ENCODE measurements at places on chromosomes 11 and 22.

GRCh38 chr22:37887584-37888378 lies 18.3 kb upstream of the MICALL1 start:
- peak; percentile 53 for DNase-seq

- DNase-seq = no peak
These were observed 182.7 kb upstream of the SNX19 start for GRCh38 chr11:131099013-131099412.

GRCh38 chr11:119468511-119468910 lies 45.5 kb upstream of the THY1 start:
- DNase-seq = no peak

GRCh38 chr11:61533401-61533800 lies 24.9 kb downstream of the LRRC10B start:
- DNase-seq = no peak

GRCh38 chr11:47377571-47378009 lies 757 bp downstream of the SPI1 start:
- DNase-seq = no peak

DNA sequence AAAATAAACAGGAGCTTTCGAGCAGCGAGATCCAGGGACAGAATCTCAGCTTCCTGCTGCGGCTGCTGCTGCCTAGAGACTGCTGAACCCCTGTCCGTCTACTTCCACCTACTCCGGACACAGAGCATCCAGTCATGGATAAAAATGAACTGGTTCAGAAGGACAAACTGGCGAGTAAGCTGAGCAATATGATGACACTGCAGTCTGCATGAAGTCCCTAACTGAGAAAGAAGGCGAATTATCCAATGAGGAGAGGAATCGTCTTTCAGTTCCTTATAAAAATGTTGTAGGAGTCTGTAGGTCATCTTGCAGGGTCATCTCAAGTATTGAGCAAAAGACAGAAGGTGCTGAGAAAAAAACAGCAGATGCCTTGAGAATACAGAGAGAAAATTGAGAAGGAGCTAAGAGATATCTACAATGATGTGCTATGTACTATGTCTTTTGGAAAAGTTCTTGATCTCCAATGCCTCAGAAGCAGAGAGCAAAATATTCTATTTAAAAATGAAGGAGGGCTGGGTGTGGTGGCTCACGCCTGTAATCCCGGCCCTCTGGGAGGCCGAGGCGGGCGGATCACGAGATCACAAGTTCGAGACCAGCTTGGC lies 11.1 kb upstream of the MS4A2 start:
- no peak for DNase-seq

GRCh38 chr11:115580927-115581680 lies 76.9 kb upstream of the CADM1 start:
- DNase-seq = peak; percentile 61

DNA sequence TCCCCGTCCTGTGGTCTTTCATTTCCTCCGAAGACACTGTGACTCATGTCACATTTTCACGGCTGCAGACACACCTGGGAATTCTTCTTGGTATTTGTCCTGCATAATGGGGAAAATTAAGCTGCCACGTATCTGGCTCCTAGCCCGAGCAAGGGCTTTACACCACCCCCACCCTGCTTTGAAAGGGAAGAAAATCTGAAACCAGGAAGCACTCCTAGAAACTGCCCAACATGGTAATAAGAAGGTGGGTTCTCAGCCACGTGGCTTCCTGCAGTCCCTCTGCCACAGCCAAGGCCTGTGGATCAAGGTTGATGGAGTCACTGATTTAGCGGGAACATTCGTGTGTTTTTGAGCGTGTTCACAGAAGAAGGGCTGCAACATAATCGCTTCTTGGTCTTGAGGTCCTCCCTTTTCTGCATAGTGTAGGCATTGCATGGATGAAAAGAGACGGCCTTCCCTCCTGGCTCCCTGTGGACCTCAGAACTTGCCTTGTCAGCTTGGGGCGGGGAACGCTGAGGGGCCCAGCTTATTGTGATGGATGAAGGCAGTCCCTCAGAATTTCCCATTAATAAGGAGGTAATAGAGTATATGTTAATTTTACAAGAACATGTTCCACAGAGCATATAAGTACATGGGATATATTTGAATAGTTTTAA lies 292.0 kb downstream of the NTM start:
- no peak for DNase-seq

DNA sequence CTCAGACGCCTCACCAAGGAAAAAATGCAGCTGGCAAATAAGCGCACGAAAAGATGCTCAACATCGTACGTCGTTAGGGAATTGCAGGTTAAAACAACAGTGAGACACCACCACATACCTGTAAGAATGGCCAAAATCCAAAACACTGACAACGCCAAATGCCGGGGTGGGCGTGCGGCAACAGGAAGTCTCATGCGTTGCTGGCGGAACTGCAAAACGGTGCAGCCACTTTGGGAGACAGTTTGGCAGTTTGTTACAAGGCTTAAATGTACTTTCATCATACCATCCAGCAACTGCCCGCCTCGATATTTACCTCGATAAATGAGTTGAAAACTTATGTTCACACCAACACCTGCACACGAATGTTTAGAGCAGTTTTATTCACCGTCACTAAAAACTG lies 7.5 kb upstream of the CTSD start:
- DNase-seq = no peak

- no peak for DNase-seq
These were observed at the start of gene SPTBN2 for GRCh38 chr11:66728693-66729385. SPTBN2 (minus strand) TSS chr11:66729216; CDS start chr11:66721240, 7,976 bp downstream.

DNA sequence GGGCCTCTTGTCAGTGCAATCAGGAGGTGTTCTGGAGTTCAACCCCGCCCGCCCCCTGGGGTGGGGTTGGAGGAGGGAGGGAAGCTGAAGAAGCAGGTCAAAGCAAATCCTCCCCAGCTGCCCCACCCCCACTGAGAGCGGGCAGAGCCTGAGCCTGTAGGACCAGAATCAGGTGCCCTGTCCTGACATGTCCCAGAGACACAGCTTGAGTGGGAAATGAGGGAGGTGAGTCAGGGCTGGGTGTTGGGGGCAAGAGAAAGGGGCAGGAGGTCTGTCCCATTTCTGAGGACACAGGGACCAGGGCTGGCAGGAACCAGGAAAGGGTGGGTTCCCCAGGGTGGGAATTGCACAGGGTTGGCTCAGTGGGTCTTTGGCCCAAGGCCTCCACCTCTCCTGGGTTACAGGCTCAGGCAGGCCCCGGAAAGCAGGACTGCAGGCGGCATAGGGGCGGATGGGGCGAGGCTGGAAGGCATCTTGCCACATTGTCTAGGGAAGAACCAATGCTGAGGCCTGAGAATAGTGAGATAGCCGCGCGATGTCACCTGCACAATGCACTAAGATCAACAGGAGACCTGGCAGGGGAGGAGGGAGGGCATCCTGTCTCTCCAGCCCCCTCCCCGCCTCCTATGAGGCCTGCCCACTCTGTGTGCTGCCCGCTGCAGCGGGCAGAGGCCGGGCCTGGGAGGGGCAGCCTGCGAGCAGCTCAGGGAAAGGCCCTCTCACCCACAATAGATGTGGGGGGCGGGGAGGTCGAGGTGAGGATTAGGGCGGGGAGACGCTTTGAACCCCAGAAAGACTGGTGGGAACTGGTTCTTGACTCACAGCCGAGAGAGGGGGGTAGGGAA lies 32.4 kb downstream of the NECTIN1 start:
- no peak for DNase-seq

GRCh38 chr11:17936790-17937189 lies 76.1 kb downstream of the SERGEF start:
- no peak for DNase-seq

GRCh38 chr11:95584589-95584988 lies 205.0 kb downstream of the FAM76B start:
- no peak for DNase-seq

GRCh38 chr11:32034149-32034548 lies 56.7 kb upstream of the RCN1 start:
- DNase-seq = peak; percentile 55

DNA sequence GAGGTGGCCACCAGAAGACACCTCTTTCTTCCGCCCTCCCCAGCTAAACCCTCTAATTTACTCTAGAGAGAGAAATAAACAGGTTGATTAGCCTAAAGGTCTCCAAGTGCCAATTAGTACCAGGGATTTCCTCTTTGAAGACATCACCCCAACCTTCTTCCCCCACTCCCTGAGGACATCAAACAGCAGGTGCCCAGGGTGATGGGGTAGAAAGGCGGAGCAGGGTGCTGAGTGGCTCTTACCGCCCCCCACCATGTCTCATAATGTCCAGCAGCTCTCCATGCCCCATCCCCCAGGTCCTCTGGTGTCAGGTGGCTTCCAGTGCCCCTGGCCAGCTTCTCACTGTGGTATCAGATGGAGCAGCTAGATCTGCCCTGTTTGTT lies 5.3 kb upstream of the GNAZ start:
- peak; percentile 4 for DNase-seq

DNA sequence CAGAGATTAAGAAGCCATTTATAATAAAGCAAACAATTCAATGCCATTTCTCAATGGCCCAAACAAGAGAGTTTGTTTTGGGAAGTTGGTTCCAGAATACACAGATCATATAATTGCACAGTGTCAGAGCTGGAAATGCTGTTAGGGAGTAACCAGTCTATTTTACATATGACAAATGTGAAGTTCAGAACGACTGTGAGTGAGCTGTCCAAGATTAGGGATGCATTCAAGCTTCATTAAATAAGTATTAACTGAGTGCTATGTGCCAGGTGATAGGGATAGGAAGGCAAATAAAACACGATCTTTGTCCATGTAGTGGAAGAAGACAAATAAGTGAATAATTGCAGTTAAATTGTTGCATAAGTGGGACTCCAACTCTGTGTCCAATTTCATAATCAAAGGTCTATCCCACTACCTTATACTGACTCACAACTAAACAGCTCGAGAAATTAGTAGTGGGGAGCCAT lies 33.1 kb upstream of the PICALM start:
- DNase-seq = no peak

GRCh38 chr11:60970369-60970774 lies 1.1 kb upstream of the CD6 start:
- no peak for DNase-seq

GRCh38 chr11:25733777-25734176 lies 598.2 kb upstream of the ANO3 start:
- no peak for DNase-seq

- DNase-seq = no peak
These were observed 255.7 kb downstream of the CTTN start for GRCh38 chr11:70654016-70654415.

DNA sequence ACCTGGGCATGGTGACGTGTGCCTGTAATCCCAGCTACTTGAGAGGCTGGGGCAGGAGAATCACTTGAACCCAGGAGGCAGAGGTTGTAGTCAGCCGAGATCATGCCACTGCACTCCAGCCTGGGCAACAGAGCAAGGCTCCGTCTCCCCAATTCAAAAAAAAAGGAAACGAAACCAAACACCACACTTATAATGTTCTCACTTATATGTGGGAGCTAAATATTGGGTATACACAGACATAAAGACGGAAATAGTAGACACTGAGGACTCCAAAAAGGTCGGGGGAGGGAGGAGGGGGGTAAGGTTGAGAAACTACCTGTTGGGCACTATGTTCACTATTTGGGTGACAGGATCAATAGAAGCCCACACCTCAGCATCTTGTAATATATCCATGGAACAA lies 94.3 kb downstream of the GAB2 start:
- no peak for DNase-seq

GRCh38 chr11:116962108-116962507 lies 124.7 kb upstream of the APOA1 start:
- no peak for DNase-seq

DNA sequence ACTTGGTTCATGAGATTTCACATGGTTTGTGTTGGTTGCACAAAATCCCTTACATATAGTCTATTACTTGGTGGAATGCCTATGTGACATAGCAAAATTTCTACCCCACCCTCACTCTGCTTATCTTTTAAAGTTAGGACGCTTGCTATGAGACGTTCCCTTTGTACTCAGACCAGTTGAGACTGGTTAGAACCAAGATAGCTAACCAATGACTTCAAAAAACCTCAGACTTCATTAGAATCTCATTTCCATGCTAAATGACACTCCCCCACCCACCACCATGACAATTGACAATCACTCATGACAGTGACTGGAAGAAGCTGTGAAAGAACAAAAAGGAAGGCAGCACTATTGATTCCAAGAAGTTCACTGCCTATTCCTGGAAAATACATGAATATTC lies 313.6 kb downstream of the ETS1 start:
- DNase-seq = no peak

GRCh38 chr22:30792456-30792855 lies 97.8 kb downstream of the OSBP2 start:
- no peak for DNase-seq

- DNase-seq = no peak
These were observed 24.5 kb upstream of the RAG2 start for GRCh38 chr11:36622431-36623136.

DNA sequence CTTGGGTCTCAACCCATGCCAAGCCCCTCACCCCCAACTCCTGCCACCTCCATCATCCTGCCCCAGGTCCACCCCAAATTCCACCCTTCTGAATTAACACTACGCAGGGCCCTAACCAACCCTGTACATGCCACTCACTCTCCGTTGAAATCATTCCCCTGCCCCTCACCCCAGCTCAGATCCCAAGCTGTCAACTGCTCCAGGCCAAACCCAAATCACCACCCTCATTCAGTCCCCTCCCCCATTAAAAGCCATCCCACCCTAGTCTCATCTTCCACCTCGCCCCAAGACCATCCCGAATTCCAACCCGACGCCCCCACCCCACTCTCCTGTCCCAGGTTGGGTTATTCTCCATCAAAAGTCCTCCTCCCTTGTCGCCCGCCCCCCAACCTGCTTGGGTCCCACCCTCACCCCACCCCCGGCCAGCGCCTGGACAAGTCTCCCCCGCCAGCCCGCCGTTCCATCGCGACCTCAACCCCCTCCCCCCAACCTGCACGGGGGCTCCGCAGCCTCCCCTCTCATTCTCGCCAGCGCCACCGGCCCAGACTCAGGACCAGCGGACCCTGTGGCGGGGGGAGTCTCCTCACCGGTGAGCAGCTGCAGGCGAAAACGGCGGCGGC lies 466 bp downstream of the FAM168A start:
- no peak for DNase-seq

- peak; percentile 31 for DNase-seq
These were observed 98.9 kb downstream of the TRAF6 start for GRCh38 chr11:36411202-36411640.

DNA sequence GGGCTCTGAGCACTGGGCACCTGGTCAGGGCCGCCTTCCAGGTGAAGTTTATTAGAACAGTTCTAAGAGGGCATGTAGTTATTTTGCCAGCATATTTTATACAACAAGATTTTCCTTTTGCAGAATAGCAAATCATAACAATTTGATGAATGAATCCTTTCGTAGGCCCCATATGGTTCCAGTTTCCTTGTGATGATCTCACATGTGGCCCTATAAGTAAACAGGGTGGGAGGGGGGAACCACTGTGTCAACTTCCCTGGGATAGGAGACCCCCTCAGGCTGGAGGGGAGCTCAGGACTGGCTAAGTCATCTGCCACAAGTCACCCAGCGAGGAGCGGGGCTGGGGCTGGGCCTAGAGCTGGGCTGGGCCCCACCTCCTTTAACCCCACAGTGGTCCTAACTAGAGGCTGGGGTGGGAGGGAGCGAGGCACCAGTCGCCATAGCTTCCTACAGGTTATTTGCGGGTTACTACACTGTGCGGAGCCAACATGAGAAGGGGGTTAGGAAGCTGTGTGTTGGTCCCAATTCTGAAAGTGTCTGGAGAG lies 4.2 kb downstream of the FBLN1 start:
- DNase-seq = no peak

GRCh38 chr11:46348566-46349401 lies 1.5 kb downstream of the DGKZ start:
- DNase-seq = no peak

- no peak for DNase-seq
These were observed 785 bp downstream of the WT1 start for GRCh38 chr11:32434356-32435151.
